ENCODE measurements at places on chromosomes 2 and 18.

DNA sequence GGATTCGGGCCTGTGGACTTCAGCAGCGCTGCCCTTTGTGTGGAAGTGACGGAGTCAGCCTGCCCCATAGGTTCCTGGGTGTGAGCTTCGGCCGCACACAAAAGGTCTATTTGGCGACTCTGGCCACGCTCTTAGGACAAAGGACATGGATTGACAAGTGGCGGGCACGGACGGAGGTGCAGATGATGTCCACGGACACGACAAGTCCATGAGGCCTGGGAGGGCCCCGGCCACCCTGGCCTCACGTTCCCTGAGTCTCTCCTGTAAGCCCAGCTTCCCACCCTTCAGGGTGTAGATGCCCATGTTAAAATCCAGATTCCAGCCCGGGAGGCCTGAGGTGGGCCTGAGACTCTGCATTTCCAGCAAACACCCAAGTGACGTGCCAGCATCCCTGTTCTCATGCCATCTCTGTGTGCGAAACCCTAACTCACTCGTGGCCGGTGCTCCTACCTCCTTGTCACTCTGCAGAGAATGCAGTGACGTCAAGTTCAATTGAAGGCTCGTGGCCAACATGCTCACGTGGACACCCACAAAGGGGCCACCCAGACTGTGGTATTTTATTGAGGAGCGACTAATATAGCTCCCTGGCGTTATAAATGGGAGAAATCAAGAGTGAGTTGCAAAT, 111.7 kb downstream of the RTP5 start:
- DNase-seq = no peak

DNA sequence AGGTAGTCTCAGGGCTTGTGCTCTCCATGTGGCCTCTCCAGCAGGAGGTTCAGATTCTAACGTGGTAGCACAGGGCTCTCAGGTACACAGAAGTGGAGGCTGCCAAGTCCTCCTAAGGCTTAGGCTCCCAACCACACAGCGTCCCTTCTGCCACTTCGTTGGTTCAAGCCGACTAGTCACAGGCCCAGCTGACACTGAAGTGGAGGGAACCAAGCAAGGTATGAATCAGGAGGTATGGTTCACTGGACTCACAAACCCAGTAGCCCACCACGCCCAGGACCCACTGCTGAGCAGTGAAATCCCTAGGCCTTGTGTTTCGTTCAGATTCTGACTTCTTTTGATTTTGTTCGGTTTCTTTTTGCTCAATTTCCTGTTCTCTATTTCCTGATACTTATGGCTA, 46.0 kb upstream of the SEC11C start:
- no peak for DNase-seq

GRCh38 chr18:78999939-79000338, 20.3 kb downstream of the SALL3 start:
- DNase-seq = no peak

GRCh38 chr2:125108251-125108650, 1083.2 kb downstream of the CNTNAP5 start:
- DNase-seq = no peak

- DNase-seq = no peak
Measured at GRCh38 chr2:6031200-6031867, 339.1 kb downstream of the SOX11 start.

DNA sequence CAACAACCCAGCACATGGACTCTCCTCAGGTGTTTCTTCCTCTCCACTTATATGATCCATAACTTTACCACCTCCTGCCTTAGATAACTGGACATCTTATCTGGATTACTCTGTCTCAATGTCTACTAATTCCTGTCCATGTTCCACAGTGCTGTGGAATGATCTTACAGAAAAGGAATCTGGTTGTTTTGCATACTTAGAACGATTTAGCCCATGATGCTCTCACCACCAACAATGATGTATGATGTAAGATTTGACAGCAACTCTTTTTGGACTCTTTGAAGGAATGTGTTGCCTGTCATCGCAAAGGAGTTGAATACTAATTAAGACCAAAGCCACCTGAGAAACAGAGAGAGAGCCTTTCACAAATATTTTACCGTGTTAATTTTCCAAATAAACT, 37.7 kb upstream of the SYT4 start:
- DNase-seq = no peak

DNA sequence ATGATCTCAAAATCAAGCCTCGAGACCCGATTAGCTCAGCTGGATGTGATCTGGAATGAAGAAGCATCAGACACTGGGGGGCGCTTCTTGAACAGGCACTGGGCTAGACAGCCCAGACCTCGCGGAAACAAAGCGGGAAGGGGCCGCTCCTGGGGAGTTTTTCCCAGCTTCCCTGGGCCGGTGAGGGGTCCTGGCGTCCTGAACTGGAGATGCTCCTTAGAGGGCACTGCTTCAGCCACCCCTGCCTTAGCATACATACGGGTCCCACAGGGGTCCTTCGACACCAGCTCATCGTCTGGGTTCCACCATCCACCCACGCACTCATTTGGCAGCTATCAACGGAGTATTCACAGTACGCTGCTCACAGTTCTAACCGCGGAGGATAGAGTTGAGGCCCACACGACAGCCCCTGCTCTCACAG, 146.7 kb downstream of the TSN start:
- no peak for DNase-seq

DNA sequence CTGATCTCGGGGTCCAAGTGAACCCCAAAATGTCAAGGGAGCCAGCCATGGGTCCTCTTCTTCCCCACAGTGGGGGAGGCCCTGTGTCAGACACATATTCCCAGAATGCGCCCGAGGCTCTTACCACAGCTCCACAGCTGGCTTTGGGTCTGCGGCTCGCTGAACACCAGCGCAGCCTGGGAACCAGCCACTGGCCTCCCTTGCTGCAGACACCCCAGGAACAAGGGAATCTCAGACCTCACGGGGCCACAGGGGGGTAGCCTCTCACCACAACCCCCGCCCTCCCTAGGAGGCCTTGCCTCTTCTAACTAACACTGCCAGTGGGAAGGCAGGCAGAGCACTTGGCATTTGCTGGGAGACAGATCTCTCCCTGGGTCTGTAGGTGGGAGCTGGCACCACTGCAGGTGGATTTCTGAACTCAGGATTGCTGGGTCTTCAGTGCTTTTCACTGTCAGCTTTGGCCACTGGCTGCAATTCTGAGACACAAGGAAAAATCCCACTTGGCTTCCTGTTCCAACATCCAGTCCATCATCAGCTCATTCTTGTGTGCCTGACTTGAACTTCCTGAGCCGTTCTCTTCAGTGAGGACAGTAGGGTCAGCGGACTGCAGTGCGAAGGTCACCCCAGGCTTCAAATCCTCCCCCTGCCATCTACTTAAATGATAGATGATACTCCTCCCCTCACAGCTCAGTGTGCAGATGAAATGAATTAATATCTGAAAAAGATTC, 128.7 kb downstream of the CAPN13 start:
- no peak for DNase-seq

Data from stimulated activated CD8-positive, alpha-beta memory T cell treated with anti-CD3 and anti-CD28 coated beads, Interleukin-4, amount 100 ng/mL, for 4 hours (primary cell).